ENCODE measurements at places on chromosomes 7 and 10. TPM values are rescaled to one million over a fixed set of nuclear protein-coding genes. Genes with fewer than 3 reads are reported as not detected.

- no peak for DNase-seq
- no peak overlapping the region for H3K27ac ChIP-seq
- H3K27me3 ChIP-seq = no peaks in the 10 kb centered on the region
- no peaks in the 10 kb centered on the region for H3K36me3 ChIP-seq
- H3K4me3 ChIP-seq = no peak overlapping the region
Observed at GRCh38 chr10:122115874-122116273, 126.9 kb downstream of the TACC2 start.

Gene JCAD
- total RNA-seq = 29.0 TPM

DNA sequence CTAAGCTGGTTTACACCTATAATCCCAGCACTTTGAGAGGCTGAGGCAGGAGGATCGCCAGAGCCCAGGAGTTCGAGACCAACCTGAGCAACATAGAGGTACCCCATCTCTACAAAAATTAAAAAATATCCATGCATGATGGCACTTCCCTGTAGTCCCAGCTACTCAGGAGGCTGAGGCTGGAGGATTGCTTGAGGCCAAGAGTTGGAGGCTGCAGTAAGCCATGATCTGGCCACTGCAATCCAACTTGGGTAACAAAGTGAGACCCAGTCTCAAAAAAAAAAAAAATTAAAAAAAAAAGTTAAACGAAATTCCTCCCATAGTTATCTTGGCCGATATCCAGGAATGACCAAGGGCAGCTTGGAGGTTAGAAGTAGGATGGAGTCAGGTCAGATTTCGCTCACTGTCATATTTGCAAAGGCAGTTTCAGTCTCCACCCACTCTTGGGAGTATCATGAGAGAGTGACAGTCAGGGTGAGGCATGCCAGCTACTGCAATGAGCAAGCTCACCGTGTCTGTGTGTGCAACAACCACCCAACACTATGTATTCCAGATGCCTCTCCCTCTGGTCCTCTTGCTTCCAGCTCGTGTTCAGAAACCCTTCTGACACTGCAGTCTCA, 6.0 kb upstream of the ZDHHC4 start:
- DNase-seq = no peak
- H3K4me1 ChIP-seq = no peaks in the 10 kb centered on the region
- no peaks in the 10 kb centered on the region for H3K36me3 ChIP-seq
- H3K4me3 ChIP-seq = no peak overlapping the region

DNA sequence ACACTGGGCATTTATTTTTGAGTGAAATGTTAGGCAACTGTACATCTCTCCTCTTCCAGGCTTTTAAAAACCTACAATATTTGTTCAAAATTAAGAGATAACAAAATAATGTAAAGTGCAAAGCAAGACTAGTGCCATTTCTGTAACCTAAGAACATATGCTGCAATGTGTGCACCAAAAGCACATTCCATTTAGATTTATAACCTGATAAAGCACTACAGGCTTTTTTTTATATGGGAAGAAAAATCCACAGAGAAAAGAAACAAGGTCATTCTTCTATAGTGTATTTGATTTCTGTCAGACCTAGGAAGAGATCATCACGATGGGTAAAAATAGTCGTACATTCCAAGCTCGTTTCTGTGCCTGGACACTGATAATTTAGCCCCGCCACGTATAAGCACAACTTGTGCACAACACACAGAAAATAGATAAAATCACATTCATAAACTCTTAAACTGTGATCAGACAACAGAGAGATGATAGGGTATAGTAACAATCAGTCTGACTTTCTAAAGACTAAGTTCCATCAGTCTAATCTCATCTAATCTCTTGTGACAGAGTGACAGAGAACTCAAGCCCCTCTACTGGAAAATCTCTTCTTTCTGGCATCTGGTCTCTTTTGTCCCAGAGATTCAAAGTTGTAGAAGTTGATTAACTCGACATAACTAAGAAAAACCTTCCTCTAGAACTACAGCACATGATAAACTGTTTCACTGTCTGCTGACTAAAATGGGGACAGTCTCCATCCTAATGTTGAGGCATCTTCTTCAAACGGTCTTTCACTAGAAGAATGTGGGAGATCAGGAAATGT, 6.7 kb downstream of the LAMB1 start:
- peak overlapping the region; percentile 34 for H3K4me3 ChIP-seq
- peak; percentile 77 for DNase-seq

DNA sequence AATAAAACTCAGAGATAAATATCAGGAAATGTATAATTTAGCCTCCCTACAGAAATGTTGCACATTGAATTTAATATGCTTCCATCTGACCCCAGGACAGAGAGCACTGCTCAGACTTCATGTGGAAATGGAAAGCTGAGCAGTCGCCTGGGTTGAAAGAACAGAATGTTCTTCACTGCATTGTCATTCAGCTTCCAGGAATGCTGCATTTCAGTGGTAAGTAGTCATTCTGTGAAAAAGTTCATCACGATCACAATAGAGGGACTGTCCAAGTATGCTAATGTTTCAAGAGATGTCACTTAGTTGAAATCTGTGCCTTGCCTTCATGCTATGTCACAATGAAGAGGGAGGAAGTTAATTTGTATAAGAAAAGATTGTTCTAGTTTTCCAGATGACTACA, 147.3 kb downstream of the NRCAM start:
- peak; percentile 62 for DNase-seq
- no peaks in the 10 kb centered on the region for H3K27me3 ChIP-seq
- H3K36me3 ChIP-seq = no peaks in the 10 kb centered on the region
- H3K4me3 ChIP-seq = no peak overlapping the region
- H3K4me1 ChIP-seq = peaks cover 21% of the 10 kb centered on the region

GRCh38 chr10:49620841-49621378, 7.1 kb downstream of the CHAT start:
- no peaks in the 10 kb centered on the region for H3K4me1 ChIP-seq
- H3K36me3 ChIP-seq = no peaks in the 10 kb centered on the region
- H3K27me3 ChIP-seq = peaks cover 10% of the 10 kb centered on the region

DNA sequence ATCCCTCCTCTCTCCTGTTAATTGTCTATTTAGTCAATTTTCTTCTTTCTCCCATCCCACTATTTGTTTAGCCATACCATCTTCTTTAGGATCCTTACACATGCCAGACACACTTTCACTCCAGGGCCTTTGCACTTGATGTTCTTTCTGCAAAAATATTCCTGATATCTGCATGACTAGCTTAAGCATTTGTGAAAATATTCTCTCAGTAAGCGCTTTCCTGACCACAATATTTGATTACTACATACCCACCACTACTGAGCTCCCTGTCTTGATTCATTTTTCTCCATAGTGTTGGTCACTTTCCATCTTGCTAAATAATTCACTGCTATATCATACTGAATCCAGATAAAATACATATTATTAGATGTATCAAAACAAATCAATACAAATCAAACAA, 75.1 kb downstream of the SEMA3D start:
- H3K4me1 ChIP-seq = peaks cover 3% of the 10 kb centered on the region
- no peaks in the 10 kb centered on the region for H3K27me3 ChIP-seq

DNA sequence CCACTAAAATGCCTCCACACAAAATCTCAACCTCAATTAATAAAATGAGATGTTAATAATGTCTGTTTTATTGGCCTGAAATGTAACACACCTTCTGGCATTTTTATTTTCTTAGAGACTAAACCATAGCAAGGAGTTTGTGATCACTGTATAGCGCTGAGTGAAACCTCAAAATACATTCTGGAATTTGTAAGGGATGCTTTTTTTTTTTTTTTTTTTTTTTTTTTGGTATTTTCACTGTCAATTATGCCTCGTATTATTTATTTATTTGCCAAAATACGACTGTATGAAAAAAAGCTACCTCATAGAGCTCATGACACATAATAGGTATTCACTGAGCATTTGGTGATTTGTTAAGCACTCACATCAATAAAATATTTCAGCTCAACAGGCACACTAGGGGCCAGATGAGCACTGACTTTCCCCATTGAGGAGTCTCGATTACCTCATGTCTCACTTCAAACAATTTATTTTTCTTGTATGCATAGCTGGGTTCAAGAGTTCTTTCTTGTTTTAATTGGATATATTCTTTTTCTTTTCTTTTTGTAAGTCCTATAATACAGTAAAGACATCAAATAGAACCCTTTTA, 36.5 kb downstream of the SEMA3C start:
- H3K27me3 ChIP-seq = no peaks in the 10 kb centered on the region
- peak; percentile 60 for DNase-seq
- H3K4me1 ChIP-seq = peaks cover 34% of the 10 kb centered on the region
- peak overlapping the region; percentile 92 for H3K27ac ChIP-seq
- H3K36me3 ChIP-seq = peaks cover 4% of the 10 kb centered on the region
- H3K4me3 ChIP-seq = no peak overlapping the region

GRCh38 chr7:50818324-50818723, 35.6 kb upstream of the GRB10 start:
- no peak overlapping the region for H3K27ac ChIP-seq
- H3K4me3 ChIP-seq = no peak overlapping the region
- H3K4me1 ChIP-seq = peaks cover 22% of the 10 kb centered on the region
- H3K27me3 ChIP-seq = no peaks in the 10 kb centered on the region
- no peaks in the 10 kb centered on the region for H3K36me3 ChIP-seq

GRCh38 chr7:55325371-55325792, 39.8 kb upstream of the LANCL2 start:
- peak; percentile 95 for DNase-seq
- no peaks in the 10 kb centered on the region for H3K27me3 ChIP-seq
- H3K4me3 ChIP-seq = no peak overlapping the region
- no peak overlapping the region for H3K27ac ChIP-seq
- peaks cover 12% of the 10 kb centered on the region for H3K4me1 ChIP-seq

DNA sequence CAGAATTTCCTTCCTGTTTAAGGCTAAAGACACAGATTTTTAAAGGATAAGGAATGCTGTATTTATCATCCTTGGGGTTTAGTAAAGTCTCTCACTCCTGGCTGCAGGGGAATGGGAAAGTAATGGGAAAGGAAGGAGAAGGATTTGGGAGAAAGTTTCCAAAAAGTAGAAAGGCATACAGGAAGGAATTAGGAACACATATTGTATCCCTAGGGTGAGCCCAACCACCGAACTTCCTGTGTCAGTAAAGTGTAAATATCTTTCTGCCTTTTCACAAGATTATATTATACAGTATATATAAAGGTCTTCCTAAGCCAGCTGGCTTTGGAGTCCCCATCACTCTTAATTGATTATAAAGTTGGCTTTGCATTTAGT, 12.0 kb upstream of the UBE2D1 start:
- DNase-seq = no peak
- H3K27ac ChIP-seq = no peak overlapping the region
- H3K4me3 ChIP-seq = no peak overlapping the region
- H3K36me3 ChIP-seq = no peaks in the 10 kb centered on the region

Gene FAM171A1
- 51.9 TPM for total RNA-seq

Gene GRM3
- total RNA-seq = not detected

DNA sequence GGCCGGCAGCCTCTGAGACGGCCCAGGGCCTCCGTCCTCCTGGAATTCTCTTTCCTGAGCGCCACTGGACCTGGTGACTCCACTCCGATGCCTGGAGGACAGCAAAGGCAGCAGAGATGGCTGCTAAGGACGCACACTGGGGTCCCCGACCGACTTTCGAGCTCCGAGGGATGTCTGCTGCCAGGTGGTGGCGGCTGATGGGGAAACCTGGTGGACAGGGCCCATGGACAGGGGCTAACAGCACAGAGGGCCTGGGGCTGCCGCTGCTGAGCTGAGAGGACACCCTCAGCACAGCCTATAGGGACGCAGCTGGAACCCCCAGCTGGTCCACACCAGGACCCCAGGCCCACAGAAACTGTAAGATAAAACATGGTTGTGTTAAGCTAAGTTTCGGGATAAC, 366.3 kb downstream of the DNAJB6 start:
- peaks cover 10% of the 10 kb centered on the region for H3K27me3 ChIP-seq
- no peak for DNase-seq
- no peaks in the 10 kb centered on the region for H3K4me1 ChIP-seq
- H3K36me3 ChIP-seq = no peaks in the 10 kb centered on the region
- no peak overlapping the region for H3K27ac ChIP-seq

DNA sequence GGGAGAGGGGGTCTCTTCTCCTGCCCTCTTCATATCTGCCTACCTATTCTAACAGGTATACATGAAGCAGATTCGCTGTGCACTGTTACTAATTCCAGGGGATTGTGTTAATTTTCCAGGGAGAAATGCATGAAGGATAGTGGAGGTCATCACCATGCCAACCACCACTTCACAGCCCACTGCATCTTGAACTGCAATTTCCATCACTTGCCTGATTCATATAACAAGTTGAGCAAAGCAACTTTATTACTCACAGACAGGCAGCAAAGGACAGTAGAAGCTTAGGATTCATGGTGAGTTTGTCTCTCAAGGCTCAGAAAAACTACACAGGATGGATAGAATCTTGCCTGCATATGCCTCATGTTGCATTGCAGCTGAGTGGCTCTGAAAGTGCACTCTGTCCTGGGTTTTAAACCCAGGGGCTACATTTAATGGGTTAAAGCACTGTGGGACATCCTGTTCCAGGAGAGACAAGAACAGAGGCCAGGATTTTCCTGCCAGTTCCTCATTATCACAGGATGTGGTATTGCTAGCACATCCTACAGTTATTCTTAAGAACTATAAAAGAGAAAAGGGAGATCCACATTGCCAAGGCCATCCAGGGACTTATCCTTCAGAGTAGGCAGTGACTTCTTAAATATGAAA, 136.9 kb upstream of the PRSS1 start:
- peak; percentile 17 for DNase-seq
- no peak overlapping the region for H3K4me3 ChIP-seq
- no peaks in the 10 kb centered on the region for H3K4me1 ChIP-seq
- H3K27ac ChIP-seq = no peak overlapping the region
- H3K36me3 ChIP-seq = no peaks in the 10 kb centered on the region
- no peaks in the 10 kb centered on the region for H3K27me3 ChIP-seq

DNA sequence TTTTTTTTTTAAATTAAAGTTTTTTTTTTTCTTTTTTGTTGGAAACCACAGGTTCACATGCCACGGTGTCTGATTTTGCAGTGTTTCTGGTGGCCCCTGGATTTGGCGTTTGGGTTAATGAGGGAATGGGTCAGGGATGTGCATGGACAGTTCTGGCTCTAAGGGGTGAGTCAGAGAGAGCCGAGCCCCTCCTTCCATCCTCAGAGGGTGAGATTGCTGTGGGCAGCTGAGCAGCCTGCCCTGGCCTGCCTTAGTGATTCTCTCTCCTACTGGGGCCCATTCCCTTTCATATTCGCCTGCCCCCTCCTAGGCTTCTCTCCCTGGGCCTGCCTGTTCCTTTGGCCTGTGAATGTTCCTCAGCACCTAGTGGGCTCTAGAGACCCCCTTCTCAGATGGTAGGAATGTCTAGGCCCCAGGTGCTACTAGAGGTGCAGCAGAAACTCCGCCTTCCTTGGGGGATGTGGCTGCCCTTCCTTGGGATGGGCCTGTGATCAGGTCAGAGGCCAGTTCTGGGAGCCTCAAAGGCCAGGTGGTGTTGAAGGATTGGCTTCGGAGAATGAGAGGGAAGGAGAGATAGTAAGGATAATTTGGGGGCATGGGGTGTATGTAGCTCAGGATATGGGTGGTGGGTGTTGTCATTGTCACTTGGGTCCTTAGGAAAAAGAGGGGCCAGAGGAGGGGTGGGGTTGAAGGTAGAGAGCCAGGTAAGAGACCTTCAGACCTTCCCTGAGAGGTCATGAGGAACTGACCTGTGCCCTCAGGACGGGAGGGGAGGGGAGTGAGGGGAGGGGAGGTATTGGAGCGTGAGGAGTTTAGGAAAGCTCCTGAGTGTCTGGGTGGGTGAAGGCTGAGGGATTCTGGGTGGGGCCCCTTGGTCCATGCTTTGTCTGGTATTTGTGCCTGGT, 19.8 kb downstream of the TSPAN14 start:
- no peak for DNase-seq
- peak overlapping the region; percentile 74 for H3K27ac ChIP-seq
- no peaks in the 10 kb centered on the region for H3K27me3 ChIP-seq
- no peak overlapping the region for H3K4me3 ChIP-seq
- H3K4me1 ChIP-seq = peaks cover 41% of the 10 kb centered on the region
